ENCODE measurements at places on chromosomes 16 and 17. TPM values are rescaled to one million over a fixed set of nuclear protein-coding genes. Genes with fewer than 3 reads are reported as not detected.

- no peaks in the 10 kb centered on the region for H3K36me3 ChIP-seq
- H3K27me3 ChIP-seq = peaks cover 12% of the 10 kb centered on the region
- no peaks in the 10 kb centered on the region for H3K4me1 ChIP-seq
- DNase-seq = no peak
- H3K27ac ChIP-seq = no peak overlapping the region
Measured at GRCh38 chr16:55152875-55153390, 171.1 kb upstream of the IRX6 start.

HYDIN gene
- total RNA-seq = not detected

DNA sequence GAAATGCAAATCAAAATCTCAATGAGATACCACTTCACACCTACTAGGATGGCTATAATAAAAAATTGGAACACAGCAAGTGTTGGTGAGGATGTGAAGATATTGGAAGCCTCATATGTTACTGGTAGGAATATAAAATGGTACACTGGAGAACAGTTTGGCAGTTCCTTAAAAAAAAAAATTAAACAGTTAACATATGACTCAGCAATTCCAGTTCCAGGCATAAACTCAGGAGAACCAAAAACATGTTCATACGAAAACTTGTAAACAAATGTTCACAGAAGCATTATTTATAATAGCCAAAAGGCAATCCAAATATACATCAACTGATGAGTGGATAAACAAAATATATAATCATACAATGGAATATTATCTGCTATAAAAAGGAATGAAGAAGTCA is 28.2 kb downstream of the ZNF652 start:
- H3K4me1 ChIP-seq = peaks cover 27% of the 10 kb centered on the region
- peak overlapping the region; percentile 14 for H3K27ac ChIP-seq
- H3K4me3 ChIP-seq = no peak overlapping the region
- H3K36me3 ChIP-seq = peaks cover 3% of the 10 kb centered on the region
- DNase-seq = no peak

LGALS9 gene
- 64.7 TPM for total RNA-seq

DNA sequence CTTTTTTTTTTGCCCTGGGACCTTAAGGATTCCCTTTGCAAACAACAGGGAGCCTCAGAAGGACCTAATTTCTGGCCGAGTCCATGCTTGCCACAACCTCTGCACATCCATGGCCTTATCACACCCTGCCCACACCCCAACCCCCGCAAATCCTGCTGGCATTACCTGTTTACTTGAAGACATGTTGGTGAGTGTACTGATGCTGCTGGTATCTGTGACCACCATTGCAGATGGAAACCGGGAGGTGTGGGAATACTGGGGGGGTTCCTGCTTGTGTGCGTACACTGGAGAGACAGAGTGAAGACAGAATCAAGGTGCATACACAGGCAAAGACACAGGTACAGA is 46.0 kb downstream of the HNF1B start:
- H3K27me3 ChIP-seq = peaks cover 62% of the 10 kb centered on the region
- no peak overlapping the region for H3K4me3 ChIP-seq
- H3K27ac ChIP-seq = no peak overlapping the region
- H3K4me1 ChIP-seq = peaks cover 9% of the 10 kb centered on the region
- DNase-seq = no peak
- peaks cover 3% of the 10 kb centered on the region for H3K36me3 ChIP-seq

DNA sequence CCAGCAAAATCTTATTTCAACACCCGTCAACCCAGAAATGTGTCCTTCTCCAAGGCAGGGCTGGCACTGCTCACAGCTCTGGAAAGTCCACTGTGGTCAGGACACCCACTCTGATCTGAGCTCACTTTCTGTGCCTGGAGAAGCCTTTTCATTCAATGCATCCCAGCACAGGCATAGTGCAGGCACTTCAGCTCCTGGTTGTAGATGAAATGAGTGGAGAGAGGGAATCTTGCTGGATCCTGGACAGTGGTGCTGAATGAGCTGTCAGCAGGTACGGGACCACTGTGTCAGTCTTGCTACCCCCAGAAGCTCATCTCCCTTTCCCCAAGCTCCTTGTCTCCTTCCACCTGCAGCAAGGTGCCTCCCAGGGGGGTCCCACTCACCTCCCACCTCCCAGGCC is 86.1 kb upstream of the SALL1 start:
- H3K27me3 ChIP-seq = no peaks in the 10 kb centered on the region
- H3K4me1 ChIP-seq = no peaks in the 10 kb centered on the region
- no peaks in the 10 kb centered on the region for H3K36me3 ChIP-seq

GRCh38 chr16:11004351-11004750 is 60.0 kb downstream of the CLEC16A start:
- H3K4me1 ChIP-seq = peaks cover 9% of the 10 kb centered on the region
- H3K36me3 ChIP-seq = peaks cover 7% of the 10 kb centered on the region
- peak overlapping the region; percentile 56 for H3K27ac ChIP-seq
- no peak for DNase-seq

DNA sequence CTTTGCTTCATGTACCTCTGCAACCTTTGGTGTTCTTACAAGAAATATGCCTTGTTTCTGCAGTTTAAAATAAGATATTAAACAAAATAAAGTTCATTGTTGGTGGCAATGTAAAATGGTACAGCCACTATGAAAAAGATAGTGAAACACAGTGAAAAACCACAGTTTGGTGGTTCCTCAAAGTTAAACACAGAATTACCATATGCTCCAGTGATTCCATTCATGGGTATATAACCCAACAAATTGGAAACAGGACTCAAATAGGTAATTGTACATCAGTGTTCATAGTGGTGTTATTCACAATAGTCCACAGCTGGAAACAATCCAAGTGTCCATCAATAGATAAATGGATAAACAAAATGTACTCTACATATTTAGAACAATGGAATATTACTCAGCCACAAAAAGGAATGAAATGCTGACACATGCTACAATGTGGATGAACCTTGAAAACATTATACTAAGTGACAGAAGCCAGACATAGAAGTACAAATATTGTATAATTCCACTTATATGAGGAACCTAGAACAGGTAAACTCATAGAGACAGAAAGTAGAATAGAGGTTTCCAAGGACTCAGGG is 49.2 kb downstream of the CUEDC1 start:
- peaks cover 3% of the 10 kb centered on the region for H3K27me3 ChIP-seq
- H3K27ac ChIP-seq = no peak overlapping the region
- H3K4me1 ChIP-seq = peaks cover 6% of the 10 kb centered on the region
- DNase-seq = no peak
- no peak overlapping the region for H3K4me3 ChIP-seq

DNA sequence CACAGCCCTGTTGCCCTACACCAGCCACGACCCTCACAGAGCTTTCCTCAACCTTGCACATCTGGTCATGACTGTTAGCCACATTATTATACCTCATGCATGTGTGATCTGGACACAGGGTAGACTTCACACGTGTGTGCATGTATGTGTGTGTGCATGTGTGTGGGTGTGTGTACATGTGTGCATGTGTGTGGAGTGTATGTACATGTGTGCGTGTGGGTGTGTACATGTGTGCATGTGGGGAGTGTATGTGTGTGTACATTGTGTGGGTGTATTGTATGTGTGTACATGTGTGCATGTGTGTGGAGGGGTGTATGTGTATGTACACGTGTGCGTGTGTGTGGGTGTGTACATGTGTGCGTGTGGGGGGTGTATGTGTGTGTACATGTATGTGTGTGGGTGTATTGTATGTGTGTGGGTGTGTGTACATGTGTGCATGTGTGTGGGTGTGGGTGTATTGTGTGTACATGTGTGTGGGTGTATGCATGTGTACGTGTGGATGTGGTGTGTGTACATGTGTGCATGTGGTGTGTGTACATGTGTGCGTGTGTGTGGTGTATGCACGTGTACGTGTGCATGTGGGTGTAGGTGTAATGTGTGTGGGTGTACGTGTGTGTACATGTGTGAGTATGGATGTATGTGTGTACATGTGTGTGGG is 130.2 kb downstream of the C16orf95 start:
- DNase-seq = no peak
- H3K4me3 ChIP-seq = no peak overlapping the region
- no peaks in the 10 kb centered on the region for H3K36me3 ChIP-seq
- H3K27me3 ChIP-seq = peaks cover 7% of the 10 kb centered on the region
- H3K27ac ChIP-seq = no peak overlapping the region
- no peaks in the 10 kb centered on the region for H3K4me1 ChIP-seq

KCNJ16 gene
- not detected for total RNA-seq

SPIRE2 gene
- 1.3 TPM for total RNA-seq

- peaks cover 15% of the 10 kb centered on the region for H3K4me1 ChIP-seq
- no peaks in the 10 kb centered on the region for H3K27me3 ChIP-seq
- peak overlapping the region; percentile 81 for H3K4me3 ChIP-seq
- no peak for DNase-seq
Measured at GRCh38 chr17:64781810-64782555, 119.9 kb upstream of the SMURF2 start.

All from T-helper 17 cell (primary cell).